ENCODE measurements at places on chromosomes 1 and 21. TPM values are rescaled to one million over a fixed set of nuclear protein-coding genes. Genes with fewer than 3 reads are reported as not detected.

TCHH gene
- 0.02 TPM for total RNA-seq

KRTAP22-1 gene
- not detected for total RNA-seq

GRCh38 chr1:210557426-210558077, 228.8 kb downstream of the HHAT start:
- DNase-seq, result no peak

GRCh38 chr1:50973255-50973654, 3.2 kb downstream of the CDKN2C start:
- DNase-seq, result no peak

DNA sequence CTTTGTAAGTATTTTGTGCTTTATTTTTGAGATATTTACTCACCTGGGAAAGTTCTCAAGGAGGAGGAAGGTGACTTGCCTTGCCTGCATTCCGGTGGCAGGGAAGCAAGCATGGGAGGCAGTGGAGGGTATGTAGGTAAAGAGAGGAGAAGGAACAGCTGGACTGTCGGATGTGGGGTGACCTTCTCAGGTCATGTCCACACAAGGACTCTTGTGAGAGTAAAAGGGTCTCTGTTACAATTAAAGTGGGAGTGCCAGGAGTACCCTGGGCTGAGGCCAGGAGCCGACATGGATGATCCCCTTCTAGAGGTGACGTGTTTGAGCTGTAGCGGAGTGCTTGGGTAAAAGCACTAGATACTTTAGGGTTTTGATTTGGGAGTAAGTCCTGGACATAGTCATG, 25.0 kb downstream of the UBE4B start:
- no peak for DNase-seq

- no peak for DNase-seq
Measured at GRCh38 chr1:2299131-2299627, 71.1 kb downstream of the SKI start.

GRCh38 chr1:54070171-54070837, 16.9 kb downstream of the TCEANC2 start:
- no peak for DNase-seq

DNA sequence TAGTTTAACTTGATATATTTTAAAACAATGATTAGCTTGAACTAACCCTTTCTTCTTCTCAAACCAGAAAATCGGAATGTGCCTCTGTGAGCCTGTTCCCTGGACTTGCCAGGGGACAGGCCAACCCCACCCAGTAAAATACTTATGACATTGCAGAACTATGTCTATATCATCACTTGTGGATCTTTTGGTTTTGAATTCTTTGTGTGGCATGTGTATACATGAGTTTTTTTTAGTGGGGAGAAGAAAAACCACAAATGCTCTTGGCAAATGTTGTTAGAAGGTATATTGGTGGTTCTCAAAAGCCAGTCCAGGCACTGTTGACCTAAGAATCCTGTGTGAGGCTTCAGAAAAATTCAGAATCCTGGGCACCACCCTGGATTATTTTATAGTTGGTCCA, 347.4 kb downstream of the SIPA1L2 start:
- no peak for DNase-seq

DNA sequence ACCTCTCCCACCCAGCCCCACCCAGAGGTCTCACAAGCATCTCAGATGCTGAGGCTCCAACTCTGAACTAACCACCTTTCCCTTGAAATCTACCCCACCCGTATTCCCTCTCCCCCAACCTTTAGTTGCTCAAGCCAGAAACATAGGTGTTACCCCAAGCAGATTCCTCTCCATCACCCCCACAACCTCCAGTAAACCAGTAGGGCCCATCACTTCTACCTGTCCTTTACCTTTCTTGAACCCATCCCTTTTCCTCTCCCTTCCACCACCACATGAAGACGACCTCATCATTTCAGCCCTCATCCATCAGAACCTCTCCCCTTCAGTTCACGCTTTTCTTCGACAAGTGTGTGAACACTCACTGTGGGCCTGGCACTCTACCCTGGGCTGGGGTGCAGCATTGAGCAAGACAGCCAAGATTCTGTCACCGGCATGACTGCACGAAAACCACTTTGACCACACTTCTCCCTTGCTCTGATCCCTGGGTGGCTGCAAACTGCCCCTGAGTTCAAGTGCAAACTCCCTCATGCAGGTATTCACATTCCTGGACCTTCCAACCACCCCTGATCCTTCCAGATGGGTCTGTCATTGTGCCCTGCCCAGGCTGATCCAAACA, 65.5 kb upstream of the LAPTM5 start:
- no peak for DNase-seq
